ENCODE measurements at places on chromosomes 16 and 17. TPM values are rescaled to one million over a fixed set of nuclear protein-coding genes. Genes with fewer than 3 reads are reported as not detected.

The RAB26 gene
- total RNA-seq: 0.51 TPM

The SOX9 gene
- 4.1 TPM for total RNA-seq

The ZP2 gene
- total RNA-seq: not detected

The EVPLL gene
- not detected for total RNA-seq

The FAM171A2 gene
- 5.0 TPM for total RNA-seq

The TERB1 gene
- total RNA-seq: under 0.01 TPM

The CHD3 gene
- 144 TPM for total RNA-seq

The WSB1 gene
- 96.3 TPM for total RNA-seq

The CNTNAP1 gene
- 40.1 TPM for total RNA-seq

The KRT10 gene
- total RNA-seq: 4.1 TPM

The EDC4 gene
- total RNA-seq: 38.0 TPM

The C16orf54 gene
- total RNA-seq: not detected

The GDPD1 gene
- 1.5 TPM for total RNA-seq

The HSPB9 gene
- total RNA-seq: not detected

The FA2H gene
- total RNA-seq: not detected

The EXOC3L1 gene
- total RNA-seq: 0.26 TPM

The PARD6A gene
- total RNA-seq: 4.1 TPM

The ARHGDIG gene
- total RNA-seq: 0.77 TPM

The TMEM100 gene
- 2.6 TPM for total RNA-seq

The CLDN9 gene
- not detected for total RNA-seq

The BLTP2 gene
- total RNA-seq: 160 TPM

The GPRC5B gene
- total RNA-seq: 4.5 TPM

The CENPV gene
- 9.2 TPM for total RNA-seq

The BCL6B gene
- total RNA-seq: 0.50 TPM

The THUMPD1 gene
- total RNA-seq: 72.9 TPM

The HYDIN gene
- total RNA-seq: 1.3 TPM

The MYL4 gene
- not detected for total RNA-seq

The SOX15 gene
- 0.50 TPM for total RNA-seq

The PPL gene
- total RNA-seq: 50.5 TPM

The TBX2 gene
- 98.1 TPM for total RNA-seq

The SLC12A3 gene
- total RNA-seq: not detected

The CSH2 gene
- not detected for total RNA-seq

The HAGH gene
- total RNA-seq: 47.4 TPM

The SLC2A4 gene
- total RNA-seq: under 0.01 TPM

The TEX14 gene
- total RNA-seq: under 0.01 TPM

The ZDHHC1 gene
- 4.4 TPM for total RNA-seq

The TEKT3 gene
- total RNA-seq: 0.33 TPM

The SPECC1 gene
- total RNA-seq: 30.9 TPM

The HOXB9 gene
- total RNA-seq: not detected
